Transverse colon (tissue), 4 donors: ENCODE measurements at places on chromosomes 16 and 17. TPM values are rescaled to one million over a fixed set of nuclear protein-coding genes. Genes with fewer than 3 reads are reported as not detected.

GRCh38 chr17:7246779-7247178, 4.5 kb upstream of the GABARAP start:
- no peak for DNase-seq

DNA sequence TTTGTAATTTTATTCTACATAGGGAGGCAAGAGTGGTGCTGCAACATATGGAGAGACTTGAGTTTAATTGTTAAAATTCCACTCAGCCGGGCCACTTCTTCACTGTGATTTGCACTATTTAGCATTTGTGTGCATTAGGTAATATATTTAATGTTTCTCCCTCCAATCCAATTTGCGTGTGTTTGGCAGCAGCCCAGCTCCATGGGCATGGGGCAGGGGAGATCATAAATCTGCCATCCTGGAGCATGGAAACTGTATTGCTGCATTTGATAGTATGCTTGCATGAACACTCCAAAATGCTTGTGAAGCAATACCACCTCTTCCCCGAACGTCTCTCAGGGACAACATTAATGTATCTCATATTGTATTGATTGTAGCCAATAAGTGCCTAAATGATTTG, 339.1 kb upstream of the RBFOX1 start:
- no peak for DNase-seq

Gene ALDH3A1
- 15.3 TPM for total RNA-seq

DNA sequence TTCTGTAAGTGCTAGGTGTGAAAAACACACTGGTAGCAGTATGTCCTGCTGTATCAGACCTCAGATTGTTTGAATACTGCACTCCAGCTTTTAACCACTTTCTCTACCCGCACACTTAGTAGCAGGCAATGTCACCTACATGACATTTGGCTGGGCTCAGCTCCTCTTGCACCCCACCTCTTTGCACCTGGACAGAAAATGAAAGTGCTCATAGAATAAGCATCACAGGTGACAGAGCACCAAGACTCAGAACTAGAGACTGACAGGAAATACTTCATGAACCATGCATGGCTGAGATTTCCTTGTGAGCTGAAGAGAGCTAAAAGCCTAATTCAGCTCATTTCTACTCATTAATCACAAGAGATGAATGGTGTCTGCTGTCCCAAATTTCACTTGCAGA, 1014.2 kb upstream of the CDH8 start:
- no peak for DNase-seq

DNA sequence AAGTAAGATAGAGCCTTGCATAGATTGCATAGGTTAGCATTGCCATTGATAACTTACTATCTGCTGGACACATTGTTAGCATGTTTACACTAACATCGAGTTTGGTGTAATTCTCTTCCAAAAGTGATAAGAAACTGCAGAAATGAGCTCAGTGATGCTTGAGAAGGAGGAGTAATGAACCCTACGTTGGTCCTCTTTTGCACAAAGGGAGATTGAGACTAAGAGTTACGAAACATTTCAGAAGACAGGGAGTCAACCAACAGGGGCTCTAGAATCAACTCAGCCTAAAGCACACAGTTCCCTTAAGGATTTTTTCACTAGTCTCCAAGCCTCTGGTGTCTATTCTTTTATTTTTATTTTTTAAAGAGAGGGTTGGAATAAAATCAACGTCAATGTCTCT, 6.8 kb downstream of the CCL7 start:
- no peak for DNase-seq

DNA sequence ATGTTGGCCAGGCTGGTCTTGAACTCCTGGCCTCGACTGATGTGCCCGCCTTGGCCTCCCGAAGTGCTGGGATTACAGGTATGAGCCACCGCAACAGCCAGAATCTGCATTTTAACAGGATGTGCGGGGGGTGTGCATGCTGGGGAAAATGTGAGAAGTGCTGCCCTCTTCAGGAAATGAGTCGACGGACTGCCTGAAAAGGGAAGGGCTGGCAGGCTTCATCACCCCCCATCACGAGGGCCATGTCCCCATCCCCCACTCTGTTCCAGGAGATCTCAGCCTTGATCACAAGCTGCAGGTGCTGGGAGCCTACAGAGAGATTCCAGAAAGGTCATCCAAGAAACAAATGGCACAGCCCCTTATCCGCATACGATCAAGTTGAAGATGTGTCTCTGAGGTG, 195.3 kb upstream of the RPL38 start:
- peak; percentile 11 for DNase-seq

Gene KRT33B
- total RNA-seq, result not detected

Gene CCT6B
- total RNA-seq, result 1.9 TPM

DNA sequence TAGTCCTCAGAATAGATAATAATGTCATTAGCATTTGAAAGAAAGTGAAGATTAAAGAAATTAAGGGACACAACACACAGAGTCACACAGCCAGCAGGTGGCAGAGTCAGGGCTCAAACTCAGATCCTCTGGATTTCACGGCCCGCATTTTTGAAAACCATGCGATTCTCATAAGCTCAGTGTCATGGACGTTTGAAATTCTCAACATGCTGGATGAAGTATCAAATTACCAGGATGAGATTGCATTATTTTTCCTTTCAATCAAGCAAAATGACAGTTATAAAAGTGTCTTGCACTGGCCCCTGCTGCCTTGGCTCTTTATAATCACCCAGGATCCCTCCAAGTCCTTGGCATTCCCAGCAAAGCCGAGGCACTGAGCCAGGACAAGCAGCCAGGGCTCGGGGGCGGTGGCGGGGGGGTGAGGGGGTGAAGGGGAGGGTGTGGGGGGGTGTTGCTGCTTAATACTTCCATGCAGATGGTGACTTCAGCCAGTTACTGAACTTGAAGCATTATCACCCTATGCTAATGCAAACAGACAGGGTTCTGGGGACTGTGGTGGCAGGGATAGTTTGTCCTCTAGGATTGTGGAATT, 6.6 kb upstream of the BMERB1 start:
- peak; percentile 55 for DNase-seq

Gene CLEC10A
- not detected for total RNA-seq
